BJ (cell line): ENCODE measurements at places on chromosomes 5 and 9.

- peak; percentile 79 for DNase-seq
Observed at GRCh38 chr9:112233769-112234168, 58.7 kb upstream of the SUSD1 start.

DNA sequence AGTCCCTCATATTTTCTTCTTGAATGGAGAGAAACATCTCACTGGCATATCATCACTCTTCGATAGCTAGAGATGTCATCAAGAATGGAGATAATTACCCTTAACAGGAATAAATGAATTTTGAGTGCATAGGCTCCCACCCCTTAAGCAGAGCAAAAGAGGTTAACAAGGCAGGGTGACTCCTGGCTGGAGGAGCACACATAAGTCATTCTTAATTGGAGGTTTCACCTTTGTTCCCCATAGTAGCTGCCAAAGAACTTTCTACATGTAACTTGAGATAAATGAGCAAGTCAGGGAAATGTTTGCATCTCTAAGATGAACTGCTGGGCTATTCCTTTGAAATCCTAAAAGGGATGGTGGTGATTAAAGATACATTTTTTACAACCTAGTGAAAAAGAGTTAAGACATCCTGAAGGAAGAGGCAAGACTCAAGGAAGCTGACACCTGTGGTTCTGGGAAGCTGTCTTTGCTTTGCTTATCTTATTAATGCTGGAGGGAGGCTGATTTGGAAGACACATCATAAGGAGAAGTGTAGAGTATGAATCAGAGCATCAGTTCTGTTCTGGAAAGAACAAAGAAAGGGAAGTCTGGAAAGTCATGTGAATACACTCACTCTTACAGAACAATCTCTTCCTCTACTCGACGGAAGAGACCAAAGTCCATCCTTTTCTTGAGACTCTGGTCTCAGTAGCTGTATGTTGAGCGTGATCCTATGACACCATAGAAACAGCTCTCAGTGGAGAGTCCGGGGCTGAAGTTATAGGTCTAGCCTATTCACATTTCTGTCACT, 326.3 kb downstream of the OSTF1 start:
- DNase-seq, result no peak

GRCh38 chr9:25964239-25964638, 286.0 kb upstream of the TUSC1 start:
- peak; percentile 15 for DNase-seq

- DNase-seq, result no peak
Observed at GRCh38 chr5:155767470-155767869, 559.5 kb upstream of the SGCD start.

- no peak for DNase-seq
Observed at GRCh38 chr5:37490931-37491330, 111.8 kb downstream of the WDR70 start.

- DNase-seq, result no peak
Observed at GRCh38 chr5:129244478-129244877, 149.9 kb downstream of the ISOC1 start.

- DNase-seq, result no peak
Observed at GRCh38 chr9:11374926-11375325, 762.1 kb upstream of the PTPRD start.
